ENCODE measurements at places on chromosomes 5 and 9.

DNA sequence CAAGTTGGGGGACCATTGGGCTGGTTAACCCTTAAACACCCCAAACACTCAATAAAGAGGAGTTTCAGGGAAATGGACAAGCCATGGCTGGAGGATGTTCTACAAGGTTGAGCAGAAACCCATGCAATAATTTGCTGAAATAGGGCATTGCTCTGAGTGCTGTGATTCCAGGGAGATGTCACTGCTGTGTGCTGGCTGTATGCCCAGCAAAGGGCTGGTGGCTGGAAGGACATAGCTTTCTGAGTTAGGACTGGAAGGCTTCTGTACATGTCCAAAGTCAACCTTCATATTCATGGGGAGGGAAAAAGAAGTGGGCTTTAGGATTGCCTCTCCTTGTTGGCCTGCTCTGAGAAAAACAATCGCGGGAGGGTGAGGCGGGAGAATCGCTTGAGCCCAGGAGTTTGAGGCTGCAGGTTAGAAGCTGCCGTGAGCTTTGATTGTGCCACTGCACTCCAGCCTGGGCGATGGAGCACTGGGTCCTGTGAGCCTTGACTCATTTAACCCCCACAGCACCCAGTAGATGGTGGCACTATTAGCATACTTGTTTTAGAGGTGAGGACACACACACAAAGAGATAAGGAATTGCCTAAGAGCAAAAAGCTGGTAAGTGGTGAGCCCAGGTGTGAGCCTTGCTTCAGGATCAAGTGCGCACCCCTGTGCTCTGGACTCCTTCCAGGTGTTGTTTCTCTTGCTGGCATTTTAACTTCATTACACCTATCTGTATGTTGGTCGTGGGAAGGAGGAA lies 20.4 kb downstream of the IL12B start:
- DNase-seq, result no peak

- no peak for DNase-seq
Measured at GRCh38 chr9:96616817-96617438, 2.7 kb downstream of the CDC14B start.

DNA sequence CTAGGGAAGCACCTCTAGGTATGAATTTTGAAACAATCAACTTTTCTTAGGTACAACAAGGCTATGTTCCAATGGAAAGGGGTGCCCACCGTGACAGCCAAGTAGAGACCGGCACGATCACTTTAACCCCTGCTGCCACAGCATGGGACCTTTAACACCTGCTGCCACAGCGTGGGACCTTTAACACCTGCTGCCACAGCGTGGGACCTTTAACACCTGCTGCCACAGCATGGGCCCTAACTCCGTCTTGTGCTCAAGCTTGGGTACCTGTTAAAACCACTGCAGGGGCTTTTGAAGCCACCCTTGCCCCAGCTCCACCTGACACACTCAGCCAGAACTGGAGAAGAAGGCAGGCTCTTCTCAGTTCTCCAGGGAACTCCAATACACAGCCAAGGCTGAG lies 18.2 kb upstream of the MXD3 start:
- DNase-seq, result no peak

DNA sequence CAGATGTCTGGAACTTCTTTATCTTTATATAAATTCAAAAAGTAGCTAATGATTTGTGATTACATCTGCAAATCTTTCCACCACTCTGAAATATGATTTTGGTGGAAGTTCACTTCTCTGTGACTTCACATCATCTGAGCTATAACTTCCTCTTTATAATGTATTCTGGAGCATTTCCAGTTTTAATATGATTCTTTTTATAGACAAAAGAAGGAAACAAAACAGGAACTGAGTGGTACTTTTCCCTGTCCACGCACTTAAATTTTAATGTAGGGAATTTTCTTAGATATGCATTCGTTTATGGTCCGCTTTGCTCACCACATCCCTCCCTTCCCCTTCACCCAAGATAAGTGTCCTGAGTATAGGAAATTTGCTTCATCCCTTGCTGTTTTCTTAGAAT lies 333.5 kb downstream of the CHSY3 start:
- no peak for DNase-seq

GRCh38 chr5:54403885-54404416 lies 51.5 kb upstream of the HSPB3 start:
- no peak for DNase-seq

GRCh38 chr9:2043881-2044462 lies 28.8 kb downstream of the SMARCA2 start:
- no peak for DNase-seq
